ENCODE measurements at places on chromosomes 11 and 22.

DNA sequence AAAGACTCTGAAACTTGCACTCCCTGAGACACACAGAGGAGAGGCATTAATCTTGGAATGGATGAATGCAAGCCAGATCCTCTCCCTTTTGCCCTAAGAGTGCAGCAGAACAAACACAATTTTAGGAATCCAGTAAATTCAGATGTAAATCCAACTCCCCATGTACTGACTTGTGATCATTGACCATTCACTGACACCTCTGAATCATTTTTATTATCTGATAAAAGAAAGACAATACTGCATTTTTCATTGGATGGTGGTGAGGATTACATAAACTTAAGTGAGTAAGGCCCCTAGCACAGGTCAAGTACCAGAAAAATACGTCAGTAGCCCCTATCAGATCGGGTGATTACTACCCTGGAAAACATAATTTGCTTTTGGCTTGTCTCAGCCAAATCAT is 782.9 kb upstream of the API5 start:
- no peak for DNase-seq

- DNase-seq: no peak
Measured at GRCh38 chr11:107215010-107215409, 196.7 kb upstream of the GUCY1A2 start.

DNA sequence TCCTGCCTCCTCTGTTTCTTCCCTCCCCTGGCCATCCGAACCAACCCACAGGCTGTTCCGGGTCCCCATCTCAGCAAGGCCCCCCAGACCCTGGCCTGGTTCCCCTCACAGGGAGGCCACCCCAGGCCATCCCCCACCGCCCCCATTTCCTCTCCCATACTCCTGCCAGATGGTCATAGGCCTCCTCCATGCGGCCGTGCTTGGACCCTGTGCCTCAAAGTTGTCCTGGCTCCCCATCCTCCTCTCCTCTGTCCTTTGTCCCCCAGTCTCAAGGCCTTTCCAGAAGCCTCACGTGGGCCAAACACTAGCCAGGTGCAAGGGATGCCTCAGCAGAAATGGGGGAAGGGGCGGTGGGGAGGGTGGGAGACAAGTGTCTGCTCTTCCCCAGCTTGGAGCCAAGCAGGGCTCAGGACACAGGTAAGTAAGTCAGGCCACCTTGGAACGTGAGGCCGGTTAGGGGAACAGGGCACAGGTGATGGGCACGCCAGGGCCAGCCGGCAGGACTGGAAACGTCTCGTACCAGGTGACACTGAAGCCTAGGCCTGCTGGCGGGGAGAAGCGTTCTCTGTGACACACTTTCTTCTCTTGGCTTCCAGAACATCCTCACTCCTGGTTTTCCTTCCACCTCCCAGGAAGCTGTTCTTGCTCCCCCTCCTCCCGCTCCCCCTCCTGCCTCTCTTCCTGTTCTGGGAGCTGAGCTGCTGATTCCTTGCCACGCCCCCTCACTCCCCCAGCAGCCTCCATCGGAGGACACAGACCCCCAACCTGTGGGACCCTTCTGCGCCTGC is 31.5 kb upstream of the SLC22A12 start:
- DNase-seq: no peak

DNA sequence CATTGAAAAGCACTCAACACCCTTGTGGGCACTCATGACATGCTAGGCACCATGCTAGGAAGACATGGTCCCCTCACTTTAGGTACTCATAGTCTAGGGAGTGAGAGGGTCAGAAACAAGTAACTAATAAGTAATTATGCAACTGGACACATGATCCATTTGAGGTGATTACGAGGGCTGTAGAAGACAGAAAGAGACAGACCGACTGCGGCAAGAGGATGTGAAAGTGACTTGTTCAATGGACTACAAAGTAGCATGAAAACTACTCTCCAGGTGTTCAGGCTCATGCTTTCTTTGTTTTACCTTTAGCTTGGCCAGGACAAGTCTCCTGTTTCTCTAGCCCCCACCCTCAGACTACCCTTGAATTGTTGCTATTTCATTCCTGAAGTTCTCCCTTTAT is 310.8 kb upstream of the SORL1-AS1 start:
- DNase-seq: no peak

DNA sequence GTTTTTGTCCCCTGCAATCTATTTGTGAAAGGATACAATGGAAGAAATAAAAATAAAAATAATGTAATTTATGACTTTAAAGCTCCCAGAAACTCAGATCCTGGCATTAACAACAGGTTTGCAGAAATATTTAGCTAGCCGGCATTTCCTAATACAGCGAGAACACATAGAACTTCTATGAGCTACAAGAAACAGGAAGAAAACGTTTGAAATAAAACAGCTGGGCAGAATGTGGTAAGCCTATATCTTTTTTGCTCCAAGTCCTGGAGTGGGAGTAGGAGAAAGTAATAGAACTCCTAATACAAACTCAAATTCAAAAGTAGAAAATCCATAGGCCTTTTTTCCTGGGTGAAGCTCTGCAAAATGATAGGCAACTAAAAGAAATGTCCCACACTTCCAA is 29.6 kb upstream of the FIBIN start:
- DNase-seq: no peak
